Stimulated activated CD4-positive, alpha-beta T cell treated with anti-CD3 and anti-CD28 coated beads, Interleukin-4, amount 100 ng/mL, for 4 hours (primary cell): ENCODE measurements at places on chromosomes 2 and 18.

- no peak for DNase-seq
Measured at GRCh38 chr2:144501118-144501517, 18.8 kb downstream of the ZEB2 start.

DNA sequence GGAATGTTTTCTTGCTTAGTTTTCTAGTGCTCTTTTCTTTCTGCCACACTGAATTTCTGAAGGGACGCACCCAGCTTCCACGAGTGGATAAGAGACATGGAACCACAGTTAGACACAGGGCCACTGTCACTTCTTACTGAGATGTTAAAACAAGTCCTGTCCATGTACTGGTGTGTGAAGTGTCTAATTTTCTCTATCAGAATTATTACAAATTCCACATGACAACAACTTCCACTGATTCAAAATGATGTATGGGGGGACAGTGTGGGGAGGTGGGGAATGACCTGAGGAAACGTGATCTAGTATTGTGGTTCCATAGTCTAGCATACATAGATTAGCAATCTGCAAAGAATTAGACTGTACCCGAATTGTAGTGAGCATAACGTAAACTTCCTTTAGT is 169.6 kb downstream of the TMEM247 start:
- DNase-seq = no peak

DNA sequence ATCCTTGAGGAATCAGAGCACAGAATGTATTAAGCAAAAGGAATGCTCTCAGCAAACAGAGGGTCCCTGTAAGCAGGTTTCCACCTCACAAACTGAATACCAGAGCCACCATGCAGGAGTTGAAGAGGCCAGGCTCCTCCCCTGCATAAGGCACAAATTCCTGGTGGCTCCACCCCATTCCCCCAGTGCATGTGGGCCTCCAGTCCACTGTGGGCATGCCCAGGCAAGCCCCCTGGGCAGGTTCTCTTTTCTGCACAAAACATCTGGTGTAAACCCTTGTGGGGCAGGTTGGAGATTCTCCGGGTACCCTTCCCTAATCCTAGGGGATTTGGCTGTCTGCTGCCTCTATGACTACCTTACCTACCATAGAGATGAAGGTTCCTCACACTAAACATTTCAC is 166.5 kb downstream of the PTPRM start:
- no peak for DNase-seq

GRCh38 chr18:44735096-44735495 is 54.4 kb downstream of the SETBP1 start:
- no peak for DNase-seq

GRCh38 chr2:128308284-128308731 is 10.4 kb downstream of the HS6ST1 start:
- DNase-seq = no peak

GRCh38 chr2:39730685-39731302 is 48.3 kb downstream of the THUMPD2 start:
- DNase-seq = no peak

- no peak for DNase-seq
Measured at GRCh38 chr2:12619975-12620374, 96.8 kb upstream of the TRIB2 start.

DNA sequence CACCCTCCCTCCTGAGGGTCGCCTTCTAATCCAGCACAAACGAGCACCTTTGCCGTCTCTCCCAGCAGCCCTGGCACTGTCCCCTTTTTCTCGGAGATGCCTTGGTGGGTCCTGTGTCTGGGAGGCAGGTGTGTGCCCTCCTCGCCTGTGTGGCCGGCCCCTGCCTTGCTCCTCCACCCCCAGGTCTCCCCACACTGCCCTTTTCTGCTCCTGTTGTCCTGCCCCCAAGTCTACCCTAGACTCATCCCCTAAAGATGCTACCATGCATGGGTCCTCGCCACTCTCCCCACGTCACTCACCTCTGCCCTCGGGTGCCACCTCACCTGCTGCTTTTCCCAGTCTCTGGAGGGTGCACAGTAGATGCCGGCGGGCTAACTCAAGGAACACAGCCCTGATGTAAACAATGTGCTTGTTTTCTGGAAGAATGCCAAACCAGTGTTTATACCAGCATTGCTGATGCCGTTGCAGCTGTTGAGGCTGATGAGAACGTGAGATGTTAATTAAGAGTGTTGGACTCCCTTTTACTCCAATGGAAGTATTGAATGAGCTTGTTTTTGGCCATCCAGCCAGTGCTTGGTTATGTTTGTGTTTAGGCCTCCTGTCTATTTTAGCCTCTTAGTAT is 223.1 kb downstream of the AGAP1 start:
- no peak for DNase-seq

DNA sequence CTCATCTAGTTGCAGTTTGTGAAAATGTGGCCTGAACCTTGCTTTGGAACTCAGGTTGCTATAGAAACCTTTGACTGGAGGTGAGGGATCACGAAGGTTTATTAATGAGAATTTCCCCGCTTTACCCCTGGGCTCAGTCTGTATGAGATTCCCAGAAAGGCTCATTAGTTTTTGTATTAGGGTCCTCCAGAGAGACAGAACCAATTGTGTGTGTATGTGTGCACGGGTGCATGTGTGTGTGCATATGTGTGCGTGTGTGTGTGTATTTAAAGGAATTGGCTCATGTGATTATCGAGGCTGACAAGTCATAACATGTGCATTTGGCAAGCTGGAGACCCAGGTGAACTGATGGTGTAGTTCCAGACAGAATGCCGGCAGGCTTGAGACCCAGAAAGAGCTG is 113.8 kb upstream of the DLX2 start:
- DNase-seq = no peak

- no peak for DNase-seq
Measured at GRCh38 chr2:231068525-231069222, 12.0 kb downstream of the PSMD1 start.

DNA sequence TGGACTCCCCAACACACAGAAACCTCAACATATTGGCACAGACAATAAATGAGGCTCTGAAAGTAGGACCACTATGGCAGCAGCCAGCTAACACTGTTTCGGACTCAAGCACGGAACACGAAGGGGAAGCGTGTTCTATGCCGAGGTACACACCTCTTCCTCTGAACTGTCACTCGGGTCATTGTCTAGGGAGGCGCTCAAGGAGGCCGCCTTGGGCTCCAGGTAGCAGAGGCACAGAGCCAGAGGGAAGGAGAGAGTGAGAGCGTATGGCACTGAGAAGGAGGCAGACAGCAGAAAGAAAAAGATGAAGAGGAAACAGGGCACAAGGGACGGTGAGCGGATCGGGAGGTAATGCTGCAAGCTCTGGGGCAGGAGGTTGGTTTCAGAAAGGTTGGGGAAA is 120.1 kb upstream of the ZBTB14 start:
- DNase-seq = no peak

DNA sequence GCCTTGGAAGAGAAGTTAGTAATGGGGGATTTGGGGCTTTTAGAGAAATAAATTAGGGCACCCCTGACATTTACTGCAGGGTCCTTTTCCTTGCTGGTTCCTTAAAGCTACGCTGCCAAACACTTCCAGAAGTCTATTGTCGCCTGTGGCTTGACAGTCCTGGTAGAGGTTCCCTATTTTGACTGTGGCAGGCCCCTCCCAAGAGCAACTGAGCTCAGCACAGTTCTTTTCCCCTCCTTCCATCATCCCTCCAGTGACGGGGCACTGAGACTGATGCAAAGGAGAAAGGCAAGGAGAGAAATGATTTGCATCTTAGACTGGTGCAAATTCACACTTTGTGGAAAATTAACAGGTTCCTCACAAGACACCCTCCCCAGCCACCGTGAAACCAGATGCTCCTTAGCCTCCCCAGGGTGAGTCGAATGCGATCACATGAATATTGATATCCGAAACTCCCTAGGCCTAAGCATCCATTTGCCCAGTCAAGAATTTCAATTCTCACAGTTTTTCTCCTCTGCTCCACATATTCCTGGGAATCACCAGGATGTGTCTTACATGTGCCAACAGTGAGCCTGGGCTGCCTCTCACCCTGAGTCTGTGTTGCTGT is 45.4 kb downstream of the RABL2A start:
- no peak for DNase-seq

DNA sequence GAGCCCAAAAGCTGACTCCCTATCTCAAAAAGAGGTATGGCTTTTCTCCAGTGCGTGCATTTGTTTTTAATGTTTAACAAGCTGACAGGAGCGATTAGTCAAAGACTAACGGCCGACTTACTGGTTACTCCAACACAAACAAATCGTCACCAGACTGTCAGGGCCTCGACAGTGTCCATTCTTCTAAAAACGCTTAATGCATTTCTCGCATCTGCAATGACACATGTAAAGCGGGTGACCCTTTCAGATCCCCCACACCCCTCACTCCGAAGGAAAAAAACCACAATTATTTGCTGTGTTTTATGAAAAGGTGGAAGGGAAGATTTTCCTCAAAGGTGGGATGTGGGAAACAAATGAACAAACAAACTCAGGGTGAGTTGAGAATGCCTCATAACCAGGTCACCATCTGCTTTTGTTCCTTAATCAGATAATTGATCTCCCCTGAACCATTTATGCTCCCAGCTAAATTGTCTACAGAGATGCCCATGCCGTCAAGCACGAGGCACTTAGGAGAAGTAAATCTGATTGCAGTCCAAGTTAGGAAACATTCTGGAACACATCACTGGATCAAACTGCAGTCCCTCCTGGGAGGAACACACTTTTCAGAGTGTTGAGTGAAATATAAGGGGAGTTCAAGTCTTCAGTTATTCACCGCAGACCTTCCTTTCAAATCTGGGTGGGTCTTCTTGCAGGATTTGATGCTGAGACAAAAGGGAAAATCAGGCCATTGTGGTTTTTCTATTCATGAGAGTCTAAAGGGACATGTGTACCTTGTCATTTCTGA is 340.8 kb downstream of the CMPK2 start:
- no peak for DNase-seq

DNA sequence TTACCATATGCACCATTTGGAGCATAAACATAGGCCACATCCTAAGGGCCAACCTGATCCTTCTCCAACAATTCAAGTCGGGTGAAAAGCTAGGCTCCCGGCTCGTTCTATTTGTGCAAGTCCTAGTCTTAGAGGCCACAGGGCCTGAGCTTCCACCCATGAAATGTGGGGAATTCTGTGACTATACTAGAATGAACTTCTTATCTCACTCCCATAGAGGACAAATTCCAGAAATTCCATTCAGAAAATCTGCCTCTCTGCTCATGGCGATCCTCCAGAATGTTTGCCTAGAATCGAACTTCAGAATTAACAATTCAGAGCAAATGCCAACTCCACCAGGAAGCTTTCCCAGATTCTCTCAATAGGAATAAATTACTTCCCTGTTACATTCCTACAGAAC is 187.9 kb downstream of the BCL11A start:
- no peak for DNase-seq

DNA sequence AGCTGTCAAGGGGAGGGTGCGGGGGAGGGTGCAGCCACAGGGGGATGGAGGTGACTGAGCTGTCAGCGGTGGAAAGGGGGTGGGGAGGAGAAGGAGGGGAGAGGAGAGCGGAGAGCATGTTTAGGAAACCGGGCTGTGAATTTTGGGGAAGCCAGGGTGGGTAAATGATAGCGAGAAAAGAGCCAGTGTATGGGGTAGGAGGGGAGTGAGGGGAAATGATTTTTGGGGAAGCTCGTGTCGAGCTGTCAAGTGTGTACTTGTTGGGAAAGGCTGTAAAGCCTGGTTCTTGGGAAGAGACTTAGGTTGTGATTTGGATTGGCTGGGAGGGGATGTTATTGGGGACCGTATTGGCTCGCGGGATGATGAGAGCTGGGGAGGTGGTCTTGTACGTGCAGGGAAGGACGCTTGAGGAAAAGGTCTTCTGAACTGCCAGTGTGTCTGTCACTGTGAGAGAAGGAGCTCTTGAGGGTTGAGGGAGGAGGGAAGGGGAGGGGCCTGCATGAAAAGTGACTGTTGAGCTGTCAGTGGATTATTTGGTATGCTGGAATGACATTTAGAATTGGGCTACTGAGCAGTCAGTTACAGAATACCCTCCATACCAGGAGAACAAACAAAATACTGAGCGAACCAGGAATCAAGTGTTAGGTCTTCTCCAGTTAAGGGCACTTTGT is 1.0 kb downstream of the UBR3 start:
- peak; percentile 46 for DNase-seq

- DNase-seq = no peak
Measured at GRCh38 chr18:10381951-10382350, 72.5 kb upstream of the APCDD1 start.

- DNase-seq = no peak
Measured at GRCh38 chr2:179165356-179166000, 99.2 kb downstream of the SESTD1 start.

DNA sequence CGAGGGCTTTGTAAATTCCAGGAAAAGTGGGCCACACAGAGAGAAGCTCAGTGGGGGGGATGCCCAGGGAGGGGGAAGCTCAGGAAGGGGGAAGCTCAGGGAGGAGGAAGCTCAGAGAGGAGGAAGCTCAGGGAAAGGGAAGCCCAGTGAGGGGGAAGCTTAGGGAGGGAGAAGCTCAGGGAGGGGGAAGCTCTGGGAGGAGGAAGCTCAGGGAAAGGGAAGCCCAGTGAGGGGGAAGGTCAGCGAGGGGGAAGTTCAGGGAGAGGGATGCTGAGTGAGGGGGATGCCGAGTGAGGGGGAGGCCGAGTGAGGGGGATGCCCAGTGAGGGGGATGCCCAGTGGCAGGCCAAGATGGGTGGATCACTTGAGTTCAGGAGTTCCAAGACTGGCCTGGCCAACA is 821 bp upstream of the CHRNG start:
- DNase-seq = no peak

DNA sequence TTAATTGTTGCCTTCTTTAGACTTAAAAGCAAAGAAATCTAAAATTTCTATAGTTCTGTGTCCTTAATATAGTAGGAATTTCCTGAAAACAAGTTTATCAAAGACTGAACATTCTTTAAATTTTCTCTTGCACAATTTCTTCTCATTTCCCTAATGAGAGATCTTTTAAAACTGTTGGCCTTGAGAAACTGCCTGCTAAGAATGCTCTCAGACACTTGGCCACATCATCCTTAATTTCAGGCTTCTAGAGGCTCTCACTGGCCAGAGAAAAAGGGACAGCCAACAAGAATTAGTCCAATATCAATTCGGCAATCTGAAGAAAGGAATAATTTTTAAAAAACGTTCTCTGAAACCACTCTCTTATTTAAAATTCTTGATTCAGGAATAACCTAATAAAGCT is 167.0 kb upstream of the CREB1 start:
- no peak for DNase-seq

GRCh38 chr18:21451851-21452250 is 148.7 kb downstream of the ESCO1 start:
- no peak for DNase-seq
